ENCODE measurements at places on chromosomes 12 and 14. TPM values are rescaled to one million over a fixed set of nuclear protein-coding genes. Genes with fewer than 3 reads are reported as not detected.

The PIWIL1 gene
- total RNA-seq = not detected

The OR6C70 gene
- total RNA-seq = not detected

The SYCP3 gene
- total RNA-seq = 0.30 TPM

The GLIPR1L1 gene
- not detected for total RNA-seq

The CCDC177 gene
- total RNA-seq = not detected

The AKAP5 gene
- total RNA-seq = 0.88 TPM

The KRT75 gene
- not detected for total RNA-seq

The SLCO1B3 gene
- not detected for total RNA-seq

The MEG3 gene
- not detected for total RNA-seq

The BBOF1 gene
- total RNA-seq = 1.3 TPM

The TAS2R42 gene
- total RNA-seq = not detected

The DNAI7 gene
- not detected for total RNA-seq

The SRRM4 gene
- not detected for total RNA-seq

The NID2 gene
- total RNA-seq = 0.15 TPM

The CMA1 gene
- not detected for total RNA-seq

The ADAMTS20 gene
- not detected for total RNA-seq

The SLC5A8 gene
- total RNA-seq = not detected

The OR2AP1 gene
- total RNA-seq = not detected

The LALBA gene
- not detected for total RNA-seq

The OTX2 gene
- total RNA-seq = not detected

The LPCAT3 gene
- 37.0 TPM for total RNA-seq

The ABCD2 gene
- 19.6 TPM for total RNA-seq

The DACT1 gene
- 0.81 TPM for total RNA-seq

The SOX5 gene
- total RNA-seq = 0.75 TPM

The LHX5 gene
- not detected for total RNA-seq

The CCDC184 gene
- total RNA-seq = 0.65 TPM

The RNASE3 gene
- not detected for total RNA-seq

The AHSA1 gene
- total RNA-seq = 152 TPM

The ORAI1 gene
- 69.0 TPM for total RNA-seq

The ABCC9 gene
- total RNA-seq = not detected

The SPTB gene
- 0.10 TPM for total RNA-seq

The PCED1B gene
- total RNA-seq = 62.2 TPM

The MIPOL1 gene
- total RNA-seq = 0.18 TPM

The TTC9 gene
- 14.1 TPM for total RNA-seq

The AGAP2 gene
- total RNA-seq = 85.1 TPM

The ATN1 gene
- 34.6 TPM for total RNA-seq

The CLEC2D gene
- total RNA-seq = 446 TPM

The LRTM2 gene
- total RNA-seq = not detected

The HOXC12 gene
- total RNA-seq = not detected

The ESYT1 gene
- 266 TPM for total RNA-seq

The SRGAP1 gene
- total RNA-seq = not detected

The CRIP1 gene
- total RNA-seq = 875 TPM

The STON2 gene
- 4.3 TPM for total RNA-seq

The TAPBPL gene
- total RNA-seq = 49.0 TPM
